ENCODE measurements at places on chromosomes 16 and 17.

DNA sequence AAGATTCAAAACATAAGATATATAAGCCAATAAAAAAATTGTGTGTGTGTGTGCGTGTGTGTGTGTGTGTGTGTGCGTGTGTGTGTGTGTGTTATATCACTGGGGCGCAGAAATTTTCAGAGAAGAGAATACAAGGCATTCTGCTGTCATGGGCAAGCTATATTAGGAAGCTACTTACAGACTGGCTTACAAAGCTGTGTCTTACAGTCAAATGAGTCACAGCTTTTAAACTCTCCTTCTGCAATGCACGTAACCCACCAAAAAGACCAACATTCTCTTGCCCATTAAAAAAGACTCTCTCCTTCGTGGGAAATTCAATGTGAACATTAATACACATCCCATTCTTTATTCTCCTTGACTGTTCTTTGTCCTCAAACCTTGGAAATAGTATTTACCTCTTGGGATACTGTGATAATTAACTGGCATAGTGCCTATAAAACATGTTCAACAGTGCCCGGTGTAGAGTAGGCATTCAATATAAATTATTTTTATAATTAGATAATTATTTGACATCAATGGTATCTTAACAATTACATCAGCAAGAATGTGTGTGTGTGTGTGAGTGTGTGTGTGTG is 860.4 kb upstream of the SOX9 start:
- no peak for DNase-seq

DNA sequence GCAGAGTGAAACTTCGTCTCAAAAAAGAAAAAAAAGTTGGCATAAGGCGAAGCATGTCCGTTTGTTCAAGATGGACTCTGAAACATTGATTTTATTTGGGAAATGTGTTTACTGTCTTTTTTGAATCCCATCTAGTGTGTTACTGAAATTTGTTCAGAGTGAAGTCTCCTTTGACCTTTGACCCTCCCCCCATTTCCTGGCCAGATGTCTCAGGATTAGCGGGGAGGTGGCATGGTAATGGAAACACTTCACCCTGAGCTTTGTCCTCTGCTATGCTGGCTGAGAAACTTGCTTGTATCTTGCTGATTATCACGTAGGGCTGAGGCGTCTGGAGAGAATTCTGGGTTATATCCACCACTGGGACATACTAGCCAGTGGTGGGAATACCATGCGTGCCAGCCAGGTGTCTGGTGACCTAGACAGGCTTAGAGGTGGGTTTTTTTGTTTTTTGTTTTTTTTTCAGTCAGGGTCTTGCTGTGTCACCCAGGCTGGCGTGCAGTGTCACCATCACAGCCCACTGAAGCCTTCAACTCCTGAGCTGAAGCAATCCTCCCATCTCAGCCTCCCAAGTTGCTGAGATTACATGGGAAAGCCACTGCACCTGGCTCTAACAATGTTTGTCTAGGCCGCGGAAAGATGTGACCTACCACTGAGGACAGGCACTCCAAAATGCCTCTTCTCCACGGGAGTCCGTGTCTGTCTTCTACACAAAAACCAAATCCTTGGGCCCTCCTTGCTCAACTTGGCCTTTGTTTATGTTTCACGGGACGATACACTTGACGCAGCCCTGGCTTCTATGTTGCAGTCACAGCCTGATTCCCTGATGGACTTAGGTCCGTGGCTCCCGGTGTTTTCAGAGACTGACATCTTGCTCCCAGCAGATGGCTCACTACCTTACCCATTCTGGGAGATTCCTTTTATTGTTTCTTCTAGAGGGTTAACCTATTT is 6.6 kb upstream of the GALK1 start:
- DNase-seq = no peak

DNA sequence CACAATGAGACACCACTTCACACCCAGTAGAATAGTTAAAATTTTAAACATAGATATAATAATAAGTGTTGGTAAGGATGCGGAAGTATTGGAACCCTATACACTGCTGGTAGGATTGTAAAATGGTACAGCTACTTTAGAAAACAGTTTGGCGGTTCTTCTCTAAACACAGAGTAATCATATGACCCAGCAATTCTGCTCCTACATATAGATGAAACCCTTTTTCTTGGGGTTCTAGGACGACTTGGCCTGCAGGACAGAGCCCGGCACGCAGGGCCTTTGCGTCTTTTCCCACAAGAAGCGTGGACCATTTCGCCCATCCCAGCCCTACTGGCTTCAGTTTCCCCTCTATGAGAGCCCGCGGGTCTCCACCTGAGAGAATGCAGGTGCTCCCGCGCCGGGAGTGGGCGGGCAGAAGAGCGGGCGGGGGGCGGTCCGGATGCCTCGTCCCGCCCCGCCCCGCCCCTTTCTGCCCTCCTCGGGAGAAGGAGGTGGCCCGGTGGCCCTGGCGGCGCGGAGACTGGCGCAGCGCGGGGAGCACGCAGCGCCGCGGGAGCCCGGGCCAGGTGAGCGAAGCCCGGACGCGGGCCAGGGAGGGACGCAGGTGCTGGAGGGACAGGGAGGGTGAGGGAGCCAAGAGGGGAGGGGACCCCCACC is at the start of gene SDR42E2:
Gene SDR42E2, plus strand, starts transcription at position 508 of the 657 bp plus-strand sequence. CDS start 3,077 bp downstream, outside the sequence.
- no peak for DNase-seq

DNA sequence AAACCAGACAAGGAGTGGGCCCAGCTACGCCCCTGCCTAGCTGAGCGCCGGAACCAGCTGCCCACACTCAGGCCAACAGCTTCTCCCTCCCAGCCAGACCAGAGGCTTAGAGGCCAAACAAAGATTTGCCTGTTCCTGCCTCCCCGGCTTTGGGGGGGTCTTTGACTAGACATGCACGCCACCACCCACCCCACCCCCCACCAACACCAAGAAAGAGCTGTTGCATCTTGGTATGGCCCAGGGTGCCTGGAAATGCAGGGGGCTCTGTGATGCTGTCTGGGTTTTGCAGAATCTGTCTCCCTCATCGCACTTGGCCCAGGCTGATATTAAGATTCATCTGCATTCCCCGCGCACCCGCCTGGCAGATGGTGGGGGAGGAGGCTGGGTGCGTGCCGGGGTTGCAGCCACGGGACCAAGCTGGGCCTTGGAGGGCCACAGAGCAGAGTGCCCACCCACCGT is 1.3 kb upstream of the NXPH3 start:
- peak; percentile 65 for DNase-seq

- DNase-seq = no peak
Measured at GRCh38 chr16:24324421-24324820, 68.3 kb downstream of the CACNG3 start.

DNA sequence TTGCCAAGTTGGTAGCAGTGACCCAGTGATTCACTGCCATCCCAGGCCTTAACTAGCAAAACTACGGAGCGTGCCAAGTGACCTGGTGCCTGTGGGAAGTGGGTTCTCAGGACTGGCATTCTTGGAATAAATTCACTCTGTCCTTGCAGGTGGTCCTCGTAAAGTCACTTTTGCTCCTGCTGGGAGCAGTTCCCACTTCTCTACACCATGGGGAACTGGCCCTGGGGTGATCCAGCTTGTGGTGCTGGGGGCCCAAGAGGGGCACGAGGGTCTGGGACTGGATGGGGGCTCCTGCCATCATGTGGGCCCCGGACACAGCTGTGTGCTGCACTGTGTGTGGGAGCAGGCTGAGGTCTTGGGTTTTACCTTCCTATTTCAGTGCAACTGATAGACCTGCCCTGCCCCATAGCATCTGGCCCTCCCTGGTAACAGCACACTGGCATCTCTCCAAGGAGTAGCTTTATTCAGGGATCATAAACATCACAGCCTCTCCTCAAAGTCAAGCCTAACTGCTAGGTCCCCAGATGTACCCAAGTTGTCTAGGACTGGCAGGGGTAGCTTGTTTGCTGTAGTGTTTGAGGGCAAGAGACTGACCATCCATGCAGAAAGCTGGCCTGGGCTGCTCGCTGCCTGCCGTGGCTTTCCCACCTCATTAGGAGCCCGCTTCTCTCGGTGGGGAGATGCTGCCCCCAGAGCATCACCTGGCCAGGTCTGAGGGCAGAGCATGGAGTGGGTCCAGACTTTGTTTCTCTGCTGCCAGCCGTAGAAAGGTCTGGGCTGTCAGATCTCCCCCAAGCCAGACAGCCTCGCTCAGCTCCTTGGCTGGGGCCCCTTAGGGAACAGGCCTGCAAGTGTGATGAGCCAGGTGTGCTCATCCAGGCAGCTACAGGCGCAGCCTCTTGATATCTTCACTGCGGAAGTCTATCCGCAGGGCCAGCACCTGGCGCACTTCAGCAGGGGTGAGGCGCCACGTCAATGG is 26.0 kb downstream of the FCSK start:
- DNase-seq = no peak

- no peak for DNase-seq
Measured at GRCh38 chr17:18262111-18262510, 1.6 kb downstream of the MIEF2 start.

DNA sequence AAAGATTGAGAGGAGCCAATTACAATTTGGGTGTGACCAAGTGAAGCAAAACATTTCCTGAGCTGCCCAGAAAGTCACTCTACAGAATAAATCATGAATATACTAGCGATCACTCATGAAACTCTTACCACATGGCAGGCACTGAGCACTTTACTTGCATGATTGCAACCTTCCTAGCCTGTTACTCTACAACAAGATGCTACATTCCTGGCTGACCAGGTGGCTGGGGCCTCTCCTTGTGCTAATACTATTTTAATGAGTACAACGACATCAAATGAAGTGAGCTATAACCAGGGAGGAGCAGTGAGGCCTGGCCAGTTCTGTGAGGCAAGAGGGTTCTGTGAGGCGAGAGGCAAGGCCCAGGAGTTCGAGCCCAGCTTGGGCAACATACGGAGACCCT is 75.2 kb downstream of the CPPED1 start:
- no peak for DNase-seq

DNA sequence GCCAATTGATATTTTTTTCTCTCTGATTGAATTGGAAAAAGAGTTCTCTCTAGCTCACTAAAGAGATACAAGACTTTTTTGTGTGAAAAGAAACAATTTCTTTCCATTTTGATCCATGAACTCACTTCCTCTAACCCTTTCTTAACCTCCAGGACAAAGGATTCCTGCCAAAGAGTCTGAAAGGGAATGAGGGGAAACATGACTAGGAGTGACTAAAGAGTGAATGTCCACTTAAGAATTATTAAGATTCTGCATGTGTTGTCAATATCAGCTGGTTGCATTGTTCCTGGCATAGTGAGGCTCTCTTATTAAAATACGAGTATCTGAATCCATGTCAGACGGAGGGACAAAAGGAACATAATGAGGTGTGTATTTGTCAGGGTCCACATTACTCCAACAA is 344.7 kb downstream of the GRIN2A start:
- DNase-seq = no peak

- no peak for DNase-seq
Measured at GRCh38 chr16:57747996-57748395, 12.4 kb downstream of the KATNB1 start.

DNA sequence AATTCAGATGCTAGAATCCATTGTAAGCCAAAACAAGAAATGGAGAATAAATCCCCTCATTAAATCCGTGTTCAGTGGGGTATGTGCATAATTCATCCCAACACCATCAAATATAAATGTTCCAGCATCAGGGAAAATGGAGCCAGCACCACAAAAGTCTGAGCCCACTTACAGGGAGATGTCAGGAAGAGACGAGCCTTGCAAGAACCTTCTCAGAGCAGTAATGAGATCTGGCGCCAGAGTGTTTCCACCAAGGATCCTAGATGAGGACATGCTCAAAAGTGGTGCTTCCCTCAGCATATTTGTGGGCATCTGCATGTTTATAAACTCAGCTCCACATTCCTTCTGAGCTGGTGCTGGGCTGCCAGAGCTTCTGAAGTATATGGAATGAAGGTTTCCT is 541.9 kb upstream of the C16orf82 start:
- no peak for DNase-seq

DNA sequence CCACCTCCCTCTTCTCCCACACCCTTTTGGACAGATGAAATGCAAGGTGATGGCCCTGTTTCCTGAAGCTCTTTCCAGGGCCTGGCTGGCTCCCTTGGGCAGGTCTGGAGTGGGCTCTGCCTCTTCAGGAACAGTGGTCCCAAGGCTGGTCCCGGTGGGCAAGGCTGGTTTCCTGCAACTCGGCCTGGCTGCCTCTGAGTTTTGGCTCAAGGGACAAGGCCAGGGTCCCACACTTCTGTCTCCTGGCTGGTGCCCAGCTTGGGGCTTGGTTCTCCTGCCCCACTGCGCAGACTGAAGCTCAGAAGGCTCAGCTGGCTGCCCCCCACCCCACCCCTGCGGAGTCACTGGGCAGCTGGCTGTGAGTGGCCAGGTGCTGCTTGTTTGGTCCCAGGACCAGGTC is 3.8 kb upstream of the ACTG1 start:
- DNase-seq = no peak

- DNase-seq = no peak
Measured at GRCh38 chr17:57634713-57635465, 110.2 kb downstream of the CCDC182 start.

GRCh38 chr17:69523244-69523861 is 108.9 kb downstream of the MAP2K6 start:
- peak; percentile 83 for DNase-seq

GRCh38 chr17:10172778-10173177 is 25.6 kb downstream of the GAS7 start:
- no peak for DNase-seq

DNA sequence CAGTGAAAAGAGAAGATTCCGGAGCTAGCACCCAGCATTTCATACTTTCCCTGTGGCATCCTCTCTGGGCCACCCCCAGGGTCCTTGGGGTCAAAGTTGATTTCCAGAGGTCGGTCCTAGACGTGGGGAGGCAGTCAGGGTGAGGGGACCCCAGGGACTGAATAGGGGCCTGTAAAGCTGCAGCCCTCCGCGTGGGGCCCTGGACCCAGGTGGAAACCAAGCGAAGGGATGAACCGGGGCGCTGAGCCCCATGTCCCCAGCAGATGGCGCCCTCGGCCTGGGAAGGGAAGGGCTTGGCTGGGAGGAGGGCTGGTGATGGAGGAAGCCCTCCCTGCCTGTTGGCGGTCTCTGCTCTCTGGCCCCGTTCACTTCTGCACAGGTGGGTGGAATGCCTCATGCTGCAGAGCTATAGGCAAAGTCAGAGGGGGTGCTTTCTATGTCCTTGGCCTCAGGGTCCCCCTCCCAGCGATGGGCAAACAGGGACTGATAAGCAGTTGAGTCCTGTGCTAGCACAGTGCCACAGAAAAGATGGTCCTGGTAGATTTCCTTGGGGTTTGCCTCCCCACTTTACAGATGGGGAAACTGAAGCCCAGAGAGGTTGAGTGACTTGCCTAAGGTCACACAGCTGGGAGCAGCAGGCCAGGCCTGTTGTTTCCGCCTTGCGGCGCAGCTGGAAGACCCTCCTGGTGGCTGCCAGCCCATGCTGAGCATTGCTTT is 163.4 kb upstream of the CIBAR2 start:
- DNase-seq = peak; percentile 84

- no peak for DNase-seq
Measured at GRCh38 chr17:32016231-32016630, 9.0 kb downstream of the LRRC37B start.

- no peak for DNase-seq
Measured at GRCh38 chr16:5459863-5460262, 362.3 kb upstream of the EEF2KMT start.

GRCh38 chr17:30208214-30208613 is 27.3 kb downstream of the SLC6A4 start:
- DNase-seq = no peak

GRCh38 chr16:65066651-65067050 is 55.2 kb downstream of the CDH11 start:
- DNase-seq = no peak
